ENCODE measurements at places on chromosomes 3 and 15.

DNA sequence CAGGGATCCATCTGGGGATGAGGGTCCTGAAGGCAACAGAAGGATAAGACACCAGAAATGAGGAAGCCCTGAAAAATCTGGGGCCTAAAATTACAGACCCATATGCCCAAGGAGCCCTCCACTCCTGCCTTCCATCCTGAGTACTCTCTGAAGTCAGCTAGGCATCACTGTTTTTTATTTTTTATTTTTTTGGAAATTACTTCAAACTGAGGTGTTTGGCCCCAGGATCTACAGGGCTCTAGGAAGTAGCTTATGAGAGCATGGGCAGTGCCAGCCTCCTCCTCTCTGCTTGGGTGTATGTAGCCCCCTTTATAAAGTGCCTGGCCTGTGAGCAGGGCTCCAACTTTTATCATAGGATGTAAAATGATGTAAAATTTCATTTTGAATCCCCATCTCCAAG lies 7.9 kb downstream of the EPB42 start:
- DNase-seq, result no peak

- no peak for DNase-seq
Observed at GRCh38 chr3:83457551-83457950, 1501.2 kb upstream of the CADM2 start.

- no peak for DNase-seq
Observed at GRCh38 chr3:151290673-151291072, 12.3 kb upstream of the P2RY14 start.

DNA sequence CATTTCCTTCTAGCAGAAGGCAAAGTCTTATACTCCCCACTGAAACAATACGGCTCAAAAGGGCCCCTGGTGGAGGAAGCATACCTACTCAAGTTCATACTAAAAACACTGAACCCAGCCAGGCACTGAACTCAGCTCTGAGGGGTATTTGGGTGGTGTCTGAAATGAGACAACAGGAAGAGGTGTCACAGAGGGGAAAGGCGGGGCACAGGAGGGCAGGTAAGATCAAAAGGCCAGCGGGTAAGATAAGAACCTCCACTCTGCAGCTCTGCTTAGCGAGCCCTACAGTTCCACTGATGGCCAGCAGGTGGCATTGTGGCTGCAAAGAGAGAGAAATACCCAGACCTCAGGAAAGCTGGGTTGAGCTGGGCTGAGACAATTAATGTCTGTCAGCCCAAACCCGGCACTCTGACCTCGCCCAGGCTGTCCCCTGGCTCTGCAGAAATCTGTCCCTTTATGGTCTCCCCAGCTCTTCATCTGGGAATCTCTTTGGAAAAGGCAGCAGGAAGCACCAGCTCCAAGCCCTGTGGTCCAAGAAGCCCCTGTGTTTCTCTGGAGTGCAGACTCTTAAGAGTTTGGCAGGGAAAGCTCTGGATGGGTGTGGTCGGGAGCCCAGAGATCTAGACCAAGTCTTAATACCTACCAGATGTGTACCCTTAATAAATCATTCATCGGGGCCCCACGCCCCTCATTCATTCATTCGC lies 8.4 kb downstream of the MFGE8 start:
- no peak for DNase-seq

DNA sequence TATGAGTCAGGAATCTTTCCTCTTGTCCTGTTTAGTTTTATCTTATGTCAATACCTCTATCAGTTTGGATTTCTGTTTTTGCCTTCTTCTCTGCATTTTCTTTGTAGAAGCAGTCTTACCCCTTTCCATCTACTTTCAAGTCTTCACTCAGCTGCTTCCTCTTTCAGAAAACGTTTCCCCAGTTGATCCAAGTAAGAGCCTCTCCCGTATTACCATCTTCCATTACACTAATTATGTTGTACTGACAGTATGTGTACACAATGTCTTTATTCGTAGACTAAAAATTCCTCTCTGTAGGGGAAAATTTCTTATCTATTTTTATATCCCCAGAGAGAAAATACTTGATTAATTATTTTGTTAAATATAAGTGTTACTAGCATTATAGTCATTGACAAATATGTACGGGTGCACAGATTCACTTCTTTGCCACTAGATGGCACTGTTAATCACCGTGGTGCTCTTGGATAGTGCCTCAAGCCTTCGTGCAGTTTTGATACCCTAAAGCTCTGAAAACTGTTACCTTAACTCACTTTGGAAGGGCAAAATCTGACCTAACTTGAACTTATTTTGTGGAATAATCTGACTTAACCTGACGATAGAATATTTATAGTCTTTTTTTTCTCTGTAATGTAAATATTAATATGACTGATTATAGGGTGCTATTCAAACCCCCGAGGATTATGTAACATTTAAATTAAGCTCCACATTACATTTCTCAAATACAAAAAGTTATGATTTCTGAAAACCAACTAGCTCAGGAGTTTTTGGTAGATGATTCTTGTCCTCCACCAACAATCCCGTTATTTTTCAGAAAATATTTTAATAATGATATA lies 74.2 kb upstream of the POU1F1 start:
- DNase-seq, result no peak

GRCh38 chr3:86990734-86991481 lies at the start of gene VGLL3:
Gene VGLL3, minus strand, starts transcription at chr3:86991149. Its CDS starts 406 bp downstream, at chr3:86990743.
- DNase-seq, result peak; percentile 60

GRCh38 chr3:64563751-64564150 lies 124.0 kb downstream of the ADAMTS9 start:
- no peak for DNase-seq

DNA sequence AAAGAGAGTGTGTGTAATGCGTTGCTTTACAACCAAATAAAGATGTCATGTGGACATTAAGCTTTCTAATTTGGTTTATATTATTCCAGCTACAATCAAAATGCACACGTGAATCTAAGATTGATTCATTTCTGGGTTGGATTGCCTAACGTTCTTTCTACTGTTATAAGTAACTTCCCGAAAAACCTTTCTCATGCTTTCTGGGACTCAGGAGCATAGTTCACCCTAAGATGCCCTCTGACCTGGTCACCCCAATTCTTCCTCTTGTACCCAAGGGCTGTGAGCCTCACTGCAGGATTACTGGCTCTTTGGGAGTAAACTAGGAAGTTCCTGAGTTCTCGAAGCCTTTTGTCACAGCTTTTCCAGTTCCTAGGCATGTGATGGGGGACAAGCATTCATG lies 12.7 kb upstream of the LMCD1 start:
- no peak for DNase-seq

- no peak for DNase-seq
Observed at GRCh38 chr3:117910820-117911521, 1123.7 kb downstream of the IGSF11 start.

- DNase-seq, result no peak
Observed at GRCh38 chr15:98063871-98064270, 103.4 kb downstream of the ARRDC4 start.

- DNase-seq, result no peak
Observed at GRCh38 chr3:128438488-128439072, 28.1 kb downstream of the DNAJB8 start.

DNA sequence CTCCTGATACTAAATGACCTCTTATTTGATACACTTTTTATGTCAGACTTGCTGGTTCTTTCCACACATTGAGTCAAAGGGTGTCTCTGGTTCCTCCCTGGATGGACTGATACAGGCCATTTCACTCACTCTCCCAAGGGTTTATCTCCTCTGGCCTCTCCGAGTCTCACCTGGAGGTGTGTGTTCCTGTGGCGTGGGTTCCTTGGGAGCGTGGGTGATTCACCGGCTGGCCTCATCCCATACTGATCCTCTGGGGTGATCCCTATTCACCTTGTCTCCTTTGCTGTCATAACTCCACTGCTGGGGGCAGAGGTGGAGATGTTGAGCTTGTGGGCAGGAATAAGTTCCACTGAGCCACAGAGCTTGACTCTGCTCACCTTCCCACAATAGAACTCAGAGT lies 61.1 kb downstream of the ST6GAL1 start:
- no peak for DNase-seq

- DNase-seq, result no peak
Observed at GRCh38 chr3:68206524-68207117, 552.2 kb upstream of the SUCLG2 start.

DNA sequence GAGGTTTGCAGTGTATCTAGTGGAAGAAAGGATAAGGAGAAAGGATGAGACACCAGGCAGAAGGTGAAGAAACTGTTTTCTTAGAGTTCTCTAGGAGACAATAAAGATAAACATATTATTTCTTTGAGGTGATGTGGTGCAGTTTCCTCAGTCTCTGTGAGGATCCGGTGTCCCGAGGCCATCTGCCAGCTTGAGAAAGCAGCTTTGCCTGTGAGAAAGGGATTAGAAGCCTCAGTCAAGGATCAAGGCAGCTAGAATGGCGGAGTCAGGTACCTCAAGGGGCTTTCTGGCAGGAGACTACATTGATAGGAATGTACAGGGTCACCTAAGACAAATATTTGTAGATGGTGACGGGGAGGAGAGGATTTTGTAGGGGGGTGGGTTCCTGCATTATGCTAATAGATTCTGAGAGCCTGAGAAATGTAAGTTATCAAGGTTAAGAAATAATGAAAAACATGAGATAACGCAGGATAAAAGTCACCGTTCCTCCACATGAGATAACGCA lies 103.9 kb upstream of the MB21D2 start:
- DNase-seq, result no peak

GRCh38 chr3:189890496-189890895 lies 230.2 kb downstream of the P3H2 start:
- no peak for DNase-seq

DNA sequence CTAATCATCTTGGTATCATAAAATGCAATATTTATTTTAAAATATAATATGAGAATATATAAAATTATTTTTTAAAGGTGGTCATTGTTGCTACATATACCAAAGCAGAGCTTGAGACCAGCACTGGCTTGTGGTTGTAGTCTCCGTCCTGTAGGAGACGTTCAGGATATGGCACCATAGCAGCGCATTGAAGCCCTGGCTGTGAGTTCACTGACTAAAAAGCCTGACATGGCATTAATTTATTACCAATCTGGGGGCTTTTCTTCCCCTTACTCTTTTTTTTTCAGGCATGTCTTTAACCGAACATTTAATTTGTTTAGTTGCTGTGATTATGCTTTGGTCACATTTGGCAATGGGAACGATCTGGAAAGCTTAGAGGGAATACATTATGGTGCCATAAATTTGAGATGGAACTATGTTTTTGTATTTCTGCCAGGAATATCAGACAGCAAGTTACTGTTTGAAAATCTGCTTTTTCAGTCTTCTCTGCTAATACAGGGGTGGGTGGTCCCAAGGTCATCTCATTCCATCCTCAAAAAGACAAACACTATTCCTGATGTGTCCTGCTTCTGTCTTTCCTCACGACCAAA lies 108.5 kb downstream of the ZIC4 start:
- no peak for DNase-seq

DNA sequence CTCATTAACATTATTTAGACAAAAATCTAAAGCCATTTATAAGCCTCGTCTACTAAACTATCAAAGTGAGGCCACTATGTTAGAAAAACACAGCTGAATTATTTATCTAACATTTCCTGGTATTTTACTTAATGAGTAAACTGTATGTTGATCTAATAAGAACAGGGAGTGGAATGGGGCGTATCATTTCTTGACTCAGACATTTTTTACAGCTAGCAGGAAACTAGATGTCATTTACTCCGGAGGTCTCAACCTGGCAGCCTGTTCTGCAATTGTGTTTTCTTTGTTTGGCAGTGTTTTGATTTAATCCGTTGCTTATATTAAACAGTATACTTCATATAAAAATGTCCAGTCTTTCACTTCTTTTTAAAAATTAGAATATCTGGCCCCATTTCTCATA lies 79.1 kb upstream of the ABI3BP start:
- DNase-seq, result no peak

GRCh38 chr15:90055182-90055581 lies 47.1 kb downstream of the IDH2 start:
- DNase-seq, result no peak

DNA sequence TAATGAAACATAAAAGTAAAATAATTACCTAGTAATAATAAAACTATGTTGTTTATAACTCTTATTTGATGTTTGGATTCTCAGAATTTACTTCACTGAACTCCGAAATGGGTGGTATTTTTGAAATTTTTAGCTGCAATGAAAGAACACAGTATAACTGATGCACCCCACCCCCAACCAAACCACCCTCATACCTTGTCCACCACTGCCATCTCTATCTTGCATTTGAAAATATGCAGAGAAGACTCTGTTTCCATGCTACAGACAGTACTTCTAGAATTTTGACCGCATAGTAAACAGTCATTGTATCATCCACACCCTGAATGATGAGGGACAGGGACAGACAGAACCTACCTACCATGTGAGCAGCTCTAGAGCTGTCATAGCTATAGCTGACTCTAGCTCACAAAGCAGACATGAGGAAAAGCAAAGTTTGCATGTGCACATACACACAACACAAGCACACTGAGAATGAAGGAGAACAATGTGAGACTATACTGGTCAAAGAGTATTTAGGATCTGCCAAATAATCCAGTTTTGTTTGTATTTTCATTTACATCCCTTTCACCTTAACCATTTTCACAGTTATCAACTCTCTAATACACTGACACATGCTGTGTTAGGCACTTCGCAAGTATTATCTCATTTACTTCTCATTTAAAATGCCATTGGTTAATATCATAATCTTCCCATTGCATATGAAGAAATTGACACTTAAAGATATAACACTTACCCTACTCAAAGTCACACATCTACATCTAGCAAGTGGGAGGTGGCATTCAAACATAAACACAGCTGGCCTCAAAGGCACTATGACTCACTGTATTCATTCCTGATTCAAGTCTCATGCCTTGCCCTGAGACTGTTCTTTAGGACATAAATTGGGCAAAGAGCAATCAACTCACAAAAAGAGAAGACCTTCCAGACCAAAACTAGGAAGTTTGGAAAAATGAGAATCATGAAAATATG lies 1014.7 kb upstream of the CFAP20DC start:
- DNase-seq, result no peak

- DNase-seq, result no peak
Observed at GRCh38 chr3:141877911-141878310, 1.5 kb downstream of the ATP1B3 start.

- DNase-seq, result no peak
Observed at GRCh38 chr3:142889212-142890014, 530 bp upstream of the PCOLCE2 start.

DNA sequence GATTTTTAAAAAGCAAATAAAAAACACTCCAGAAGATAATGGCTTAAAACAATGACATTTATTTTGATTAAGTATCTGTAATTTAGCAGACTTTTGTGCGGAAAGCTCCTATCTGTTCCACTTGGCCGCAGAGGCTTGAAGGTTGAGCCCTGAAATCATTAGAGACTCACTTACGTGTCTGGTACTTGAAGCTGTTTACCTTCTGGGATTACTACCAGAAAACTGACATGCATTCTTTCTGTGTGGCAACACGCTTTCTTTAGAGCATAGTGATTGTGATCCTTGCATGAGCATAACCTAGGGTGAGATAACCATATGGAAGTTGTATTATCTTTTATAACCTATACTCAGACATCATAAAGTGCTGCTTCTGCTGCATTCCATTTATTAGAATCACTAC lies 298.5 kb downstream of the SI start:
- no peak for DNase-seq

Measured in brain pericyte (primary cell).